ENCODE measurements at places on chromosomes 12 and 14.

DNA sequence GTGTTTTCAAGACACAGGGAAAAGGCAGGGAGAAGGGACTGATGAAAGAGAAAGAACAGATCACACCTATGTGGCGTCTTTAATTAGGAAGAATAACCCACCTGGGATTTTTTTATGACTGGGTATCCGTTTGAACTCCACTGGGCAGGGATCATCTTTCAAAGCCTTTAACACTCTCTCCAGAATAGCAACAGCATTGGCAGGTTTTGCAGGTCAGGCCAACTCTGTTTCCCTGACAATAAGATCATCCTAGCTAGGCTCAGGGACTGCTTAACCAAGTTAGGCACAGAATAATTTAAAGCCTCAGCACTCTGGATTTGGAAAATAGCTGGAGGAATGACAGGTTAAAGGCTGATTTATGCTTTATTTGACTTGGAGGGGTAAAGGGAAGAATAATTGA, 117.6 kb downstream of the SUDS3 start:
- DNase-seq, result no peak

GRCh38 chr12:6198985-6199530, 1.1 kb upstream of the CD9 start:
- DNase-seq, result no peak

DNA sequence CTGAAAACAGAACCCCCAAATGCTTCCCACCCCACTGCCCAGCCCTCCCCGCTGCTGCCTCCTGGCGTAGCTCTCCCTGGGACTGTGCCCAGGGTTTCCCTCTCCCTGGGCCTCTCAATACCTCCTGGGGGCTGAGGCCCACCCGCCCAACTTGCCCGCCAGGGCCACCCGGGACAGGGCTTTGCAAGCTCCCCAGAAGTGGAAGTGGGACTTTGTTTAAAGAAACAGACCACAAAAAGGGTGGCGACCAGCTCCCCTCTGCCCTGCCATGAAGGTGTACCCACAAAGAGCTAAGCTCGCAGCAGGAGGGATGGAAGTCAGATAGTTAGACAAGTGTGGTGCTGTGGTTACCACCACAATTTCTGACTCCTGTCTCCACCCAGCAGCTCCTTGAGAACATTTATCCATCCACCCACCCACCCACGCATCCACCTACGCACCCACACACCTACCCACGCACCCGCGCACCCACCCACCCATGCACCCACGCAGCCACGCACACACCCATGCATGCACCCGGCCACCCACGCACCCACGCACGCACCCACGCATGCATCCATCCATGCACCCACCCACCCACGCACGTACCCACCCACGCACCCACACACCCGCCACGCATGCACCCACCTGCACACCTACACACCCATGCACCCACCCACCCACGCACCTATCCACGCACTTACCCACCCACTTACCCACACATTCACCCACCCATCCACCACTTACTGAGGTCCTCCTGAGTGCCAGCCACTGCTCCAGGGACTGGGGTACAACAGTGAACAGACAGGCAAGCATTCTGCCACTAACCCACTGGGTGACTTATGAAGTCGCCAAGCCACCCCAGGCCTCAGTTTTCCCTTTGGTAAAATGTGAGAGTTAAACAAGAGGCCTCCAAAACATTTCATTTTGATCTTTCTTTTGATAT, 127.3 kb downstream of the SCARB1 start:
- DNase-seq, result peak; percentile 28

GRCh38 chr14:67392123-67392522, 19.8 kb downstream of the PLEK2 start:
- DNase-seq, result no peak

GRCh38 chr12:12896260-12896659, 4.9 kb downstream of the GPRC5A start:
- no peak for DNase-seq

- no peak for DNase-seq
Observed at GRCh38 chr14:71336489-71337192, 429.4 kb downstream of the PCNX1 start.

DNA sequence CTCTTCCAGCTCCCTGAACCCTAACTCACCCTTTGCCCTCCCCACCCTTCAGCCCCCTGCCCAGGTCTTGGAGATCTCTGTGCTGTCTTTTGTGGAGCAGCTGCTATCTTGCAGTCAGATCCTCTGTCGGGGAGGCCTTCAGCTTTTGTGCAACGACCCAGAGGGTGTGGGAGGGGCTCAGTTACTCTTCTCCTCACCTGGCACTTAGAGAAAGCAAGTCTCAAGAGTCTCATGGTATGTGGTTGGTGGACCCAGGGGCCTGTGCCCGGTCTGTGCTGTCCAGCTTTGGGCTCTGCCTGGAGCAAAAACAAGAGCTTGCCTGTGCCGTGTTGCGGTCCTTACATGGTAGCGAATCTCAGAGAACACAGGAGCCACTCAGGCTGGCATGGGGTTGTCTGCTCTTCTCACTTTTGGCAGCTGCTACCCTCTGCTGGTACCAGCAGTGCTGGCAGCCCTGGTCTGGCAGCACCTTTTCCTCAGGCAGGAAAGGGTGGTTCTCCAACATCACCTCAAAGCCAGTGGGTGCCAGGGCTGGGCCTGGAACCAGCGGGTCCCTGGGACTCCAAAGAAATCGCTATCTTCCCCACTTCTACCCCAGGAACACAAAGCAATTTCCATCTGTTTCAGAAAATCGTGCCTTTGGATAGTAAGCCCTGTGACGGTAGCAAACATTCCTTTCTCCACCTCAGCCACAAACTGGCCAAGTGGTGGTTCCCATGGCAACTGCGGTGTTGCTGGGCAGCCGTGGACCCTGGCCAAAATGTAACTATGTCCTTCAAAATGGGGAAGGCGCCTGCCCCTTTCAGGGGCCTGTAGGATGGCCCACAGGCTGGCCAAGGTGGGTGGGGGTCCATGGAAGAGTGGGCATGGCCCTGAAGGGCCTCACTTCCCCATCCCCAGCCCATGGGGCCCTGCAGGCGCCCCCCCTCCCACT, 90.0 kb downstream of the RIN3 start:
- no peak for DNase-seq

DNA sequence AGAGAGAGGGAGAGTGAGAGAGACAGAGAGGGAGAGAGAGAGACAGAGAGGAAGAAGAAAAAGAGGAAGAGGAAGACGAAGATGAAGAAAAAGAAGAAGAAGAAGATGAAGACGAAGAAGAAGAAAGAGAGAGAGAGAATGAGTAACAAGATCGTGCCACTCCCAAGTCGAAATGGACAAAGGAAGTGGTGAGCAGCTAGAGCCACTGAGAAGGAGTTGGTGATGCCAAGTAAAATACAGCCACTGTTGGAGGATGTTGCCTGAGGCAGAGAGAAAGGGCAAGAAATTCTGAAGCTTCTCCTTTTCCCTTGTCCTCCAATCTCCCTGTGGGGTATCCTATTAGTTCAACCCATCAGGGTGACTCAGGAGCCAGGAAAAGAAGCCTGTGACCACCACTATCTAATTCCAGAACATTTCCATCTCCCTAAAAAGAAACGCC, 12.5 kb upstream of the ANAPC5 start:
- DNase-seq, result no peak

GRCh38 chr12:8014836-8015235, 17.7 kb upstream of the FOXJ2 start:
- no peak for DNase-seq

DNA sequence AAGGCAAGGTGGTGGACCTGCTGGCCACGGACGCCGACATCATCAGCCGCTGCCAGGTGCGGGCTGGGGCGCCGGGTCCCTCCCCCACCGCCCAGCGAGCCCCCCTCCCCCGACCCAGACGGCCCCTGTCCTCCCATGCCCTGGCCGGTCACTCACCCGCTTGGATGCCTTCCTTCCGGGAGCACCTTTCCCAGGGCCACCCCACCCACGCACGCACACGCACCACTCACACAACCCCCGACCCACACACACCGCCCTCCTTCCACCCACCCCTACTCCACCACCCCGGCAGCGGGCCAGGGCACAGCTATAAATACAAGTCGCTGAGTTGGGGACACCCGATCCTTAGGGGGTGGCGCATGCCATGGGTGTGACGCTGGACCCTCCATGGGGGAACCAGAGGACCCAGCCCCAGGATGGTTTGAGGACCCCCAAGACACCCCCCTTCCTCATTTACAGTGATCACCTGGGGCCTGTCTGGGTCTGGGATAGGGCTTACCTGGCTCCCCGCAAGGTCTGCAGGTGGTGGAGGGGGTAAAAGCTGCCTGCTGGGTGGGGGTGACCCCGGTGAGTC, 465 bp downstream of the ADSS1 start:
- DNase-seq, result no peak

- no peak for DNase-seq
Observed at GRCh38 chr12:63319386-63319785, 168.4 kb upstream of the AVPR1A start.

DNA sequence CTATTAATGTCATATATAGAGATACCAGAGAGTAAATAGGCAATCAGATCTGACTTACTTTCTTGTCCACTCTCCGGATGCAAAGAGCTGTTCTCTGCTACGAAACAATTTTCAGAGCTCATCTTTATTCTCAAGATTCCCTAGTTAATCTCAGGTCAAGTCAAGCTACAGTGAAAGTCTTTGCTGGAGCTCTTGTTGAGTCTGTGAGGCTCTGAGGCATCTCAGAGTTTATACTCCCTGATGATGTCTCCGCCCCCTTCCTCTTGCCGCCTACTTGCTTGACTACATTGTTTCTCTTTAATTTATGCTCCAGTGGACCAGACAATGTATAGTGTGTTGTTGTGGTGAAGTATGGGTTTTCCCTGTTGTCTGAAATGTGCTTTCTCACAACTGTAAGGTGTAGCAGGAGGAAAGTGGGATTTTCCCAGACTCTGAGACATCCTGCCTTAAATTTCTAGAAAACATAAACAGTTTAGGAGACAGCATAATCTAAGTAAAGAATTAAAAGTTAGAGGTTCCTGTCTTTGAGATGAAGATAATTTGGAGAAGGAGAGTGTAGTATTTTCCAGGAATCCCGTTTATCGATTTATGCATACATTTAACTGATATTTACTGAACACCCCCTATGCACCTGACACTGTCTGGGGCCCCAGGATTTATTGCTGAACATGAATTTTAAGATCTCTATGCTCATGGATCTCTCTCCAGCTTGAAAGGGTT, at the start of gene CD69:
Gene CD69, minus strand, starts transcription at position 203 of the 720 bp plus-strand sequence. Its CDS starts 81 bp downstream, at position 122.
- DNase-seq, result peak; percentile 82

Data from activated CD8-positive, alpha-beta memory T cell treated with anti-CD3 and anti-CD28 coated beads for 4 hours (primary cell).